NCI-H2107 (cell line): ENCODE measurements at places on chromosomes 3 and 15.

GRCh38 chr15:75945953-75946352 is 42.3 kb downstream of the FBXO22 start:
- no peak for DNase-seq

DNA sequence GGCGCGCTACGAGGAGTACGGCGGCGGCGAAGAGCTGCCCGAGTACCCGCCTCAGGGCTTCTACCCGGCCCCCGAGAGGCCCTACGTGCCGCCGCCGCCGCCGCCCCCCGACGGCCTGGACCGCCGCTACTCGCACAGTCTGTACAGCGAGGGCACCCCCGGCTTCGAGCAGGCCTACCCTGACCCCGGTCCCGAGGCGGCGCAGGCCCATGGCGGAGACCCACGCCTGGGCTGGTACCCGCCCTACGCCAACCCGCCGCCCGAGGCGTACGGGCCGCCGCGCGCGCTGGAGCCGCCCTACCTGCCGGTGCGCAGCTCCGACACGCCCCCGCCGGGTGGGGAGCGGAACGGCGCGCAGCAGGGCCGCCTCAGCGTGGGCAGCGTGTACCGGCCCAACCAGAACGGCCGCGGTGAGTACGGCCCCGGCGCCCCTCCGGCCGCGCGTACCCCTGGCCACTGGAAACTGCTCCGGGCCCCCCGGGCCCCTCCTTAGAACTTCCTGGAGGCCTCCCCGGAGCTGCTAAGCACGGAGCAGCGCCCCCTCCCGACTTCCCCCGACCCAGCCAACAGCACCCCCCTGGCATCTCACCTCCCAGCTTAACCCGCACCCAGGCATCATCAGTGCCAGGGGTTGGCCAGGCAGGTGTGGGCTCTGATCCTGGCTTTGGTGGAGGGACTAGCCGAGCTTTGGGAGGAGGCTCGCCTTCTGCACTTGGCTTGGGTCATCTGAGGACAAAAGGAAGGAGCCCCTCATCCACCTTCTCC is 1.4 kb downstream of the LOXL1 start:
- no peak for DNase-seq

DNA sequence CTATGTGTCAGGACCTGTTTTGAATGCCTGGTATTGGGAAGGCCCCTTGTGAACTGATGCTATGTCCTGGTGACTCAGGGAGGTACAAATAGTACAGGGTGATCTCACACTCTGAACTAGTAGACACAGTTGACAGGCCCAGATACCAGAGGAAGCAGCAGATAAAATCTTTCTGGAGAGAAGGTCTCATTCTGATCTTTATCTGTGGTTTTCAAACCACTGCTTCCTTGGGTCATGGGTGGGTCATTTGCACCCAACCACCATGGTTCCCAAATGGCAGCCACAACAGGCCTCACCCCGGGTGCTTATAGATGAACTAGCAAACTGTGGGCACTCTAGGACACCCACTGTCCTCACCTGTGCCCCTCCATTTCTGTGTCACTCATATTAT is 43.4 kb downstream of the PXYLP1 start:
- DNase-seq: no peak

- DNase-seq: no peak
Measured at GRCh38 chr15:101049856-101050622, 130.9 kb downstream of the LRRK1 start.

DNA sequence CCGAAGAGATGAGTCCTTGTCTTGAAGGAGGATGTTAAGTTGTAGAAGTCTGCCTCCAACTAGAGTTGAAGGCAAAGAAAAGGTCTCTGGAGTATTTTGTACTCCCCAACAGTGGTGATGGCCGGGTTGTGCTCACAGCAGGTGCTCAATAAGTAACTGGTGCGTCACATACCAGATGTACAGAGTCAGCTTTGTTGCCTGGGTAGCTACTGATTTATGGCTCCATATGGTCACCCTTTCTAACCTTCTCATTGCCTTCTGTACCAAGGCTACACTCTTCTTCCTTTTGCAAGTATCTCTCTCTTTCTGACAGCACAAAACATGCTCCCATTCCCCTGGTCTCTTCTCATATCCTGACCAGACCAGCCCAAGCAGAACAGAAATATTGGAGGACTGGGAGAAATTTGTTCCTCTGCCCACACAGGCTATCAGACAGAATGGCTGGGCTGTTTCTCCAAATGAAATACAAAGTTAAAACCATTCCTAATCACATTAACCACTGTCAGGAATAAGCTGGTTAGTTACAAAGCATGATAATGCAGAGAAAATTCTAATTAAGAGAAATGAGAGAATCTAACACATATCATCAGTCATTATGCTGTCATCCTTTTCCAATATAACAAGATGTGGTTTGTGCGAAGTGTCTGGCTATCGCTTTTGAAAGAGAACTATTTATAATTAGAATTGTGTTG is 150.1 kb upstream of the LRRN1 start:
- no peak for DNase-seq

DNA sequence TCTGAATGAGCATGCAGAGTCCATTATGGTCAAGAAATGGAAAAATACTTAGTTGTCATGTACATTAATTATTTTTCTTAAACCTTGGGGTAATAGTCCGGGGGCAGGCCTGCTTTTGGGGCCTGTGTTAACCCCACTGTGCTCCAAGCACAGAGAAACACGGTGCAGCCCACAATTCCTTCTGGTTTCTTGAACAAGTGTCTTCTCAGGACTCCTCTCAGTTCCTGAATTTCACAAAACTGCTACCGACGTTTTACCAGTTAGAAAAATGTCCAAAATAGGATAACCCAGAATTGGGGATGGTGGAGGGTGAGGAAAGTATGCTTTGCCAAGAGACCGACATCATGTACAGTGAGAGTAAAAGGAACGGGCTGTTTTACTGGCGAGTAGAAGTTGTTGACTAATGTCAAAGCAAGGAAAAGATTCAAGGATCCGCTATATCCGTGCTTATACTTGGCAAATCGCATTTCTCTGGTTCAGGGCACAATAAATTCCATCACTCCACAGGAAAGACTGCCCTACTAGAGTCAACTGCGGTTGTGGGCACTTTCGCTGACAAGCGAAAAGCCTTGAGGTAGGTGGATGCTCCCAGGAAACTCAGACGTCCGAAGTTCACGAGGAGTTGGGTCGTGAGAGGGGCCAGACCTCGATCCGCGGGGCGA is 495 bp upstream of the NXPE3 start:
- DNase-seq: no peak

DNA sequence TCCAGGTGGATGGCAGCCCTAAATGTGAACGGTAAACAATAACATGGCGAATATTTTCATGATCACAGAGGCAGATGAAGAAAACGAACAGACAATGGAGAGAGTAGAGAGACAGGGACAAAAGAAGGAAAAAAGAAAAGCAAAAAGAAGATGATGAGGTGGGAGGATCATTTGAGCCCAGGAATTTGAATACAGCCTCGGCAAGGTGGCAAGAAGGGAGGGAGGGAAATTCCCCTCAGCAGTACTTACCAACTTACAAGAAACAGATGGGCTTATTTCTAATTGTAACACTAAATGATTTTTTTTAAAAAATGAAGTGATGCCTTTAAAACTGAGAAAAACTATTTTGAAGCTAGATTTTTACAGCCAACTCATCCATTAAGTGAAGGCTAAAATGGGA is 6.0 kb upstream of the MAP4 start:
- no peak for DNase-seq

- DNase-seq: no peak
Measured at GRCh38 chr3:173398111-173398479, 551 bp downstream of the NLGN1 start.

GRCh38 chr15:69391046-69391757 is 22.9 kb upstream of the KIF23 start:
- DNase-seq: no peak

DNA sequence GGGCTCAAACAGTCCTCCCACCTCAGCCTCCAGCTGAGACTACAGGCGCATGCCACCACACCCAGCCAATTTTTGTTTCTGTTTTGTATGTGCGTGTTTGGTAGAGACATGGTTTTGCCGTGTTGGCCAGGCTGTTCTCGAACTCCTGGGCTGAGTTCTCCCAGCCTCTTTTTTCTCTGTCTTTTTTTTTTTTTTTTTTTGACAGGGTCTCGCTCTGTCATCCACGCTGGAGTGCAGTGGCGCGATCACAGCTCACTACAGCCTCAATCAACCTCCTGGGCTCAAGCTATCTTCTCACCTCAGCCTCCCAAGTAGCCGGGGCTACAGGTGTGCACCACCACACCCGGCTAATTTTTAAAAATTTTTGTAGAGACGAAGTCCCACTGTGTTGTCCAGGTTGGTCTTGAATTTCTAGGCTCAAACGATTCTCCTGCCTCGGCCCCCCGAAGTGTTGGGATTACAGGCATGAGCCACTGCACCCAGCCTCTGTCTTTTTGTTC is 867 bp upstream of the DCAF1 start:
- DNase-seq: no peak

GRCh38 chr15:68709876-68710275 is 110.8 kb downstream of the ANP32A start:
- no peak for DNase-seq

DNA sequence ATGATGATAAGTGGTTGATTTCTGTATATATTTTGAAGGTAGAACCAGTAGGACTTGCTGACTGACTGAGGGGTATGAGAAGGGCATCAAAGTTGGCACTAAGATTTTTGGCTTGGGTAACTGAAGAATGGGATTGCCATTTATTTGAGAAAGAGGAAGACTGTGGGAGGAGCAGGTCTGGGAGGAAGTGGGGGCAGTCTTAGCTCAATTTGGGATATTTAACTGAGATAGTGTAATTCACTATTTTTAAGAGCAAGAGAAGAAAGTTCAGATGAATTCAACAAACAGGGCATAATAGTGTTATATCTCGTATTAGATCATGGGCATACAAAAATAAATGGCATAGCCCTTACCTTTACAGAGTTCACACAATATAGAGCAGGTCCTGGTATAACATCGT is 1.7 kb downstream of the BUB1B start:
- DNase-seq: no peak

DNA sequence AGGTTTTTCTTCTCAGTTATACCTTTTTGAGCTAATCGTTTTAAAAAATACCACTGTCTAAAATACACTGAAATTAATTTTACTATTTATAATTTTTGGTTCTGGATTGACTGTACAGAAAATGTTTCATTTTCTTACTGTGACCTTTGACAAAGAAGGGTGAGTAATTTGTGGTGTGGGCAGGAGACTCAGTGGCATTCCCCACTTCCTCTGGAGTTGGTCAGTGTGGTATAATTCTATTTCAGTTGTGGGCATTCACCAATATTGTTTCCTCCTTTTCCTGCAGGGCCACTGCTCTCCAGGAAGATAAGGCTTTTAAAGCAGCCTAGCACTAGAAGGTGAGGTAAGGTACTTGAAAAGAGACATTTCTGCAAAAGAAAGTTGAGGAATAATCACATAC is 6.5 kb downstream of the DAG1 start:
- DNase-seq: no peak

GRCh38 chr15:69357773-69358771 is 56.1 kb upstream of the KIF23 start:
- no peak for DNase-seq

DNA sequence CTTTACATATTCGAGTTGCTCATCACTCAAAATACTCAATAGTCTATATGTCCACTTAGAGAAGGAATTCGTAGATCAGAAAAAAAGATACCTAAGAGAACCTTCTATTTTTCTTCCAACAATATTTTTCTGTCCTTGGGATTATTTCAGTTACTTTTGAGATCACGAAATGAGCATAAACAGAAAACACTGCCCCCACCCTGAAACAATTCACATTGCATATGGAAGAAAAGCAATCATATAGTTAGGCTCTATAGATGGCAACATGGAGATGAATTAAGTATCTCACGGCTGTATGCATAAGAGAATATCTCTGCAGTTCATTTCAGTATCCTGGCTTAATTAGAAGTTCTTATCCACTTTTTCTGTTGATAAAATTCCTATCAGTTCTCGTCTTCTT is 391.1 kb downstream of the FGF12 start:
- DNase-seq: no peak

DNA sequence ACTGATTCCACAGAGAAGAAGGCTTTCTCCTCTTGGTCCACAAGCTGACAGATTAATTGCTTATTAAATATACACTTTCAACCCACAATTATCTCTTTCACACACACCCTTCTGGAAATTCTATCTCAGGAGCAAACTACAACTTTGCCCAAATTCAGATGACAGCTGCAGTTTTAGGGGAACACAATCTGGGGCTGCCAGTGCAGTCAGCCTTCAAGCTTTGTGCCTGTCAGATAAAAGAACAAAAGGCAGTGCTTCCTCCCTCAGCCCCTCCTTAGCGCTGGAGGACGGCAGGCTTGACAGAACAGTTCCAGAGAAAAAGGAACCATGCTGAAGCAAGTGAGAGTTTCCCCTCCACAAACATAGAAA is 99.6 kb downstream of the TMCC1 start:
- DNase-seq: no peak

DNA sequence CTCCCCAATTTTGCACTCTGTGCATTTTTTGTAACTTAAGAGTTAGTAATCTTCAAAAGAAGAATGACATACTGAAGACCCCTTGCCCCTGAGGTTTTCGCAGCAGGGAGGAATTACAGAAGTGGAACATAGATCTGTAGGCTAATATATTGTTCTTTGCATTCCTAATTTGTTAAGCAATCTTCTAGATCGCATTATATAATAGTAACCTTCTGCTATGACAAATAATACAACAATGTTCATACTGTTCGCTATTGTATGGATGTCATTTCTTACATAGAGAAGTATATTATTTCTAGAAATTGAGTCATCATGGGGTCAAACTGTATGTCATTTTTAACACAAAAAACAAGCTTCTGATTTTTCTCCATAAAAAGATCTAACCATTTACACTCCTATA is 95.8 kb upstream of the TGFBR2 start:
- no peak for DNase-seq
